ENCODE measurements at places on chromosomes 3 and 15.

- DNase-seq: peak; percentile 14
Measured at GRCh38 chr3:149120051-149120972, 9.1 kb upstream of the HPS3 start.

GRCh38 chr3:60081381-60082095 is 1031.7 kb upstream of the CFAP20DC start:
- no peak for DNase-seq

DNA sequence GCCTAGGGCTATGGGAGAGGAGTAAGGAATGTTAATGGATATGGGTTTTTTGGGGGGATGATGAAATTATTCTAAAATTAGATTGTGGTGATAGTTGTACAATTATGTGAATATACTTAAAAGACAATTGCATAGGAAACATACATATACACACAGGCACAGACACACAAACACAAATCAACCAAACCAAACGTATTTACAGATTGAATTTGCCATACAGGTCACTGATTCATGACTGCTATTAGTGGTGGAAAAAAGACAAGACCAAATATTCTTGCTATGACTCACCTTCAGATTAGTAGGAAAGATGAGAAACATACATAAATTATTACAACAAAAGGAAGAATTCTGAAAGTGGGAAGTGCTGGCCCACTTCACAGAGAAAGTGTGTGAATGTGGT is 85.3 kb downstream of the C3orf38 start:
- DNase-seq: no peak

GRCh38 chr15:49145651-49146609 is 9.5 kb downstream of the COPS2 start:
- DNase-seq: peak; percentile 38

- DNase-seq: no peak
Measured at GRCh38 chr3:127820221-127820825, 2.0 kb downstream of the MGLL start.

GRCh38 chr15:80382285-80382684 is 21.9 kb upstream of the ARNT2 start:
- DNase-seq: no peak

- DNase-seq: peak; percentile 53
Measured at GRCh38 chr15:89114990-89115389, 26.7 kb downstream of the ABHD2 start.

GRCh38 chr3:197019535-197019934 is 10.1 kb downstream of the MELTF start:
- DNase-seq: no peak

DNA sequence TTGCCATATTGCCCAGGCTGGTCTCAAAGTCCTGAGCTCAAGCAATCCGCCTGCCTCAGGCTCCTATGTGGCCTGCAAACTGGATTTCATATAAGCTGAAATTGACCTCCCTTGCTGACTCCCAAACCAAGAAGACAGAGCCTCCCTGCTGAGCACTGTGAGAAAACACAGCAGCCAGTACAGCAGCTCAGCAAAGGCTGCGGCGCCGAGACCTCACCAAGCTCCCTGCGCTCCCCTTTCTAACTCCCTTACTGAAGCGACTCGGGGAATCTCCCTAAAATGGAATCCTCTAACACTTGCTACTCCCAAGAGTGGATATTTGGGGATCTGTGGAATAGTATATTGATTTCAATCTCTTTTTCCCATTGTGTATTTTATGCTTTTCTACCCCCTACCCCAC is 34.6 kb downstream of the MUC20 start:
- DNase-seq: no peak

GRCh38 chr3:57892423-57892822 is 115.8 kb upstream of the FLNB start:
- DNase-seq: no peak

DNA sequence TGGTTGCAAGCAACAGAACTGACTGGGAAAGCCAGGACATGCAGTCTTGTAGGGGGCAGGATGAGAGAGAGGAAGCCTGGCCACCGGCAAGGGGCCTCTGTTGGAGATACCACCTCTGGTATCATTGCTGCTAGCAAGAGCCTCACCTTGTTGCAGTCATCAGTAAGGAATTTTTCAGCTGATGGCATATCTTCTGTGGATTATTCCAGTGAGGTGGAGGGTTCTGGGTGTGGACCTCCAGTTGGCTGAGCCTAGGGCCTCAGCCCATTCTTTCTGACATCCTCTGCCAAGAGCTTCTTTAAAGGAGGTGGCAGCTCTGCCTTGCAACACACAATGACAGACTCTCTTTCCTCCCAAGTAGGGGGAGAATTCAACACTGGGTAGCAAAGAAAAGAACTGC is 128.9 kb downstream of the AQP9 start:
- no peak for DNase-seq

DNA sequence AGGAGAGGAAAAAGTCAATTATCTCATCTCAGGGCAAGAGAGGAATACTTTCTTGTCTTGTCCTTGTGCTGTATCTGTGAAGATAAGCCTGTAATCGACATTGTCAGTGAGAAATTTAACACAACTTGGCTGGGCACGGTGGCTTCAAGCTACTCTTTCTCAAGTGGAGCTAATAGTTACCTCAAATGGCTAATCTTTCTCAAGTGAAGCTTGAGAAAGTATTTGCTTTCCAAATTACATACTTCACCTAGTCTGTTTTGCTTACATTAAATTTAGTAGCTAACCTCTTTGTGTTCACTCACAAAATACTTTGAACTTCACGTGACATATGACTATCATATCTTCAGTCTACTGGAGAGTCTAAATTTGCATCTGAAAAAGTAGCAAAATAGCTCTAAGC is 48.3 kb upstream of the B3GALNT1 start:
- DNase-seq: no peak

GRCh38 chr3:12777171-12777570 is 18.1 kb upstream of the TMEM40 start:
- no peak for DNase-seq

GRCh38 chr15:80608688-80609087 is 86.4 kb upstream of the ABHD17C start:
- DNase-seq: no peak

GRCh38 chr3:43755516-43756200 is 64.9 kb downstream of the ABHD5 start:
- DNase-seq: no peak

DNA sequence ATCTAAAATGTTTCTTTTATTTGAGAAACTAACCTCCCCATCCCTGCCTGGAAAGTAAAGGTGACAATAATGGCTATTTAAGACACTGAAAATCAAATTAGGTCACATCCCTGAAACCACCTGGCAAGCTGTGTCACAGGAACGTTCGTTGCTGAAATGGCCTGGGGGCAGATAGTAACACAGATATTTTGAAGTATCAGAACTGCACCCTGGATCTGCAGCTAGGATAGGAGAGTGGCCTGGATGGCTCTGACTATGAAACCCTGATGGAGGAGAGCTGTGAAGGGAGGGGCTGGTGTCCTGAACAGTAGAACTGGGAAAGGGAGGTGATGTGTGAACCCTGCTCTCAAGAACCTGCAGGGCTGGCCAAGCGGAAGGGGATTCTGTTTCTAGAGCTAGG is 648.3 kb upstream of the CFAP20DC start:
- no peak for DNase-seq

DNA sequence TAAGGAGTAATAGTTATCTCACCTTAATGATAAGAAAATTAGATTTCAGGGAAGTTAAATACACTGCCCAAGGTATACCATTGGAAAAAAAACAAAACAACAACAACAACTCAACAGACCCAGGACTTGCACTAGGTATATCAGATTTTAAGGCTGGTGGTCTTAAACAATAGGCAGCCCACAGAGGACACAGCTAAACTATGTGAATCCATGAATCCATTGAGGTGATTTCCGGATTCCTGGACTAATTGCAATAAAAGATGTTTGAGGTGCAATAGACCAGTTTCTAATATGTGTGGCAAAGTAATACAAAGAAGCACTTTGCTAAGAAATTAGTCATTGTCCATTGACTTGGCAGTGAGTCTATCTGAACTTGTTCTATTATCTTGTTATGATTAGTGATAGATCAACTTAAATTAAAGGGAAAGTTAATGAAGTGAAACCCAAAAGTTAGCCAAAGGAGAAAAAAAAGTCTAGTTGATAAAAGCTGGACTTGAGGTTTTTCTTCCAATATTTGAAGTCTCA is 60.9 kb upstream of the MAGI1 start:
- DNase-seq: no peak

DNA sequence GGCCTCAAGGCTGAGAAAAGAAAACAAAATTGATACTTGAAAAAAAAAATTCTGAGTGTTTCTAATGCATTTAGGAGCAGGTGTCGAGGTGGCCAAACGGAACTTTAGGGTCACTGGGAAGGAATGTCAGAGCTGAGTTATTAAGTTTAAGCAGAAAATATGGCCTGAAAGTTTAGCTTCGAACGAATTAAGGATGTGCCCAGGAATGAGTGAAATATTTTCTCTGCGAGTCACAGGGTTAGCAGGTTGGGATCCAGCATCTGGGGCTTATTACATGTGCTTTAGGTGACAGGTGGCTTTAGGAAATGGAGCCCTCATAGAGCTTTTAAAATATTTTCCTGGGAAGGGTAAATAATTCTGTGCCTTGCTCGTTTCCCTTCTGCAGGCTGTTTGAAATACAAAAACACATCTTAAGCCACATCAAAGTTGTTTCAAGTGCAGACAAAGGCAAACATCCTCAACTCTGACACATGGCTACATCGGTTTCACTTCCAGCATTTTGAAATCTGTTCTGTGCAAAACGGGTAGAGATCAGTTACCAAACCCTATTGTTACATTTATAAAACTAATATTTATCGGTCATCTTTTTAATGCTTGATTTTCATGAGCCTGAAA is 143.1 kb upstream of the ARRDC4 start:
- DNase-seq: no peak

DNA sequence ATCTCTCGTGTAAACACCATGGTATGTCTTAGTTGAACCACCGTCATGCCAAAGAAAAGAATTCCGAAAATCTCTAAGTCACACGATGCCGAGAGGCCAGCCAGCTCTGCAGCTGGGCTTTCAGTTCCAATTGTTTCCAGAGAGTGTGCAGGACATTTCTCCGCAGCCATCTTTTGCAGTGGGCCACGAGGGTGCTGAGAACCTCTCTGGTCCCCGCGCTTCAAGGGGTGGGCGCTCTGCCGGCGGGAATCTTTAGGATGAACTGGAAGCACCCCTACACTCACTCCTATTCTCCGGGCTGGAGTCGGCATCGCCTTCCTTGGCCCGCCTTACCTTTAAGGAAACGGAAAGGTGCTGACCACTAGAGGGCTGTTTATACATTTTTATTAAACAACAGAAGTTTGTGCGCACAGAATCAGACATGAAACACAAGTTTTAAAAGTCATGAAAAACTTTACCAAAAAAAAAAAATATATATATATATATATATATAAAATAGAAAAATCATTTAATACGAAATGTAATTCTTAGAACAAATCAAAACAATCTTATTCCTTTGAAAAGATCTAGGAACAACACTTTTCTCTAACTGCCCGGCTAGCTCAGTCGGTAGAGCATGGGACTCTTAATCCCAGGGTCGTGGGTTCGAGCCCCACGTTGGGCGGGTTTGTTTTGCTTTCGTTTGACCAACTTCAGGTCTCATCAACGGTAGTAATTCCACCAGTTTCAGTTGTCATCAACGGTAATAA is 12.5 kb upstream of the MORF4L1 start:
- peak; percentile 85 for DNase-seq

- DNase-seq: no peak
Measured at GRCh38 chr15:40985541-40986330, 32.5 kb downstream of the CHAC1 start.

GRCh38 chr3:86481636-86482035 is 509.3 kb downstream of the VGLL3 start:
- peak; percentile 24 for DNase-seq

DNA sequence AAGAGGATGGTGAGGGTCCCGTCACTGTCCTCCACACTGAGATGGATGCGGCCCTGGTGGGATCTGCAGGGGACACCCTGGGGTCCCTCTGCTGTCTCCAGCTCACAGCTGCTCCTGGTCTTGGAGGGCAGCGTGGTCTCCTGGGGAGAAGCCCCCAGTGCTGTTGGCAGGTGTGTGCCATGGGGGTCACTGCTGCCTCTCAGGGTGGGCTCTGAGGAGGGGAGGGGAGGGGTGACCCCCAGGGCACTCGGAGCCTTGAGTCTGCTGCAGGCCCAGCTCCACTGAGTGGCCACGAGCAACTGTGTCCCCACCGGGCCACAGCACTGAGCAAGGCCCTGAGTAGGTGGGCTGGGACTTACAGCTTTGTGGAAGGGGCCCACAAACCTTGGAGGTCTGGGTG is 34.7 kb downstream of the KLHL25 start:
- no peak for DNase-seq

- no peak for DNase-seq
Measured at GRCh38 chr15:96701443-96701842, 370.9 kb downstream of the NR2F2 start.
